KG1 (cell line): ENCODE measurements at places on chromosomes 11 and 22.
A peak's percentile ranks its signal among the peaks of the same experiment; 100 is the strongest.

DNA sequence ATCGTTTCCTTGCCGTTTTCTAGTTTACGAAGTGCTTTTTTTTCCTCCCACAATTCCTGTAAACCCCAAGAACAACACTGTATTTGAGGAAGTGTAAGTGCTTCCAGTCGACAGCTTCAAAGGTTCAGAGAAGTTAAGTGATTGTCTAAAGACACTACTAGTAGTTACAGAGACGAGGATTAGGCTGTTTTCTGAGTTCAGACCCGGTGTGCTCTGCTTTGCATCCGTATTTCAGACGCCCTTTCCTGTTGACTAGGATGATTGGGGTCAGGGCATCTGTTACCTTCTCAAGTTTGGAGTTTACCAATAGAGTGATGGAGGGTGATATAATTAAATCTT lies 430 bp downstream of the CLP1 start:
- no peak for DNase-seq

DNA sequence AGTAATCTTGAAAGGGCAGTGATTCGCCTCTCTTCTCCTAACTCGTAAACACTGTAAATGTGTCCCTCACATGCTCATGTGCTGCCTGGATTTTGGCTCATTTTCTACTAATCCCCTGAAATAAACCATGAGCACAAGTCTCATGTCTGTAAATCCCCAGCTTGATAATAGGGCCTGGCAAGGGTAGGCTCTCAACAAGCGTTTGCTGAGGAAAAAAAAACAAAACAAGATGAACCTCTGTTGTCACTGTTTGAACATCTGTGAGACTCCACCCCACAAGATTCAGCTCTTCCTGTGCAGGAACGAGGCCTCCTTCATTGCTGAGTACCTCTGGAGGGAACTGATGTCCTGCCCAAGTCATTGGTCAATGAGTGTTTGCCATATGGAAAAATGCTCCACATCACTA lies 4.5 kb upstream of the CYB5R2 start:
- no peak for DNase-seq

DNA sequence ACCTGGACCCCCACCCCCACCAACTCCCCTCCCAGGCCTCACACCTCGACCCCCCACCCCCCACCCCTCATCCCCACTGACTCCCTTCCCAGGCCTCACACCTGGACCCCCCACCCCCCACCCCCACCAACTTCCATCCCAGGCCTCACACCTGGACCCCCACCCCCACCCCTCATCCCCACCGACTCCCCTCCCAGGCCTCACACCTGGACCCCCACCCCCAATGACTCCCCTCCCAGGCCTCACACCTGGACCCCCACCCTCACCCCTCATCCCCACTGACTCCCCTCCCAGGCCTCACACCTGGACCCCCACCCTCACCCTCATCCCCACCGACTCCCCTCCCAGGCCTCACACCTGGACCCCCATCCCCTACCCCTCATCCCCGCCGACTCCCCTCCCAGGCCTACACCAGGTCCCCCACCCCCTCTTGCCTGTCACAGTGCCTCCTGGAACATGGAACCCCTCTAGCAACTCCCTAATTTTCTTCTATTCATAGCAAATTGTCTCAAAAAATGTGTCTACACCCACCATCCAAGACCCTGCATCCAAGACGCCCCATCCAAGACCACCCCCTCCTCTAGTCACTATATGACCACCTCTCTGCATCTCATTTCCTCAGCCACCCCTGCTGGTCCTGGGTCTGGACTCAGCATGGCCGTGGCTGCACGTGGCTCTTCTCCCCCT lies 36.9 kb upstream of the BRSK2 start:
- DNase-seq: no peak

DNA sequence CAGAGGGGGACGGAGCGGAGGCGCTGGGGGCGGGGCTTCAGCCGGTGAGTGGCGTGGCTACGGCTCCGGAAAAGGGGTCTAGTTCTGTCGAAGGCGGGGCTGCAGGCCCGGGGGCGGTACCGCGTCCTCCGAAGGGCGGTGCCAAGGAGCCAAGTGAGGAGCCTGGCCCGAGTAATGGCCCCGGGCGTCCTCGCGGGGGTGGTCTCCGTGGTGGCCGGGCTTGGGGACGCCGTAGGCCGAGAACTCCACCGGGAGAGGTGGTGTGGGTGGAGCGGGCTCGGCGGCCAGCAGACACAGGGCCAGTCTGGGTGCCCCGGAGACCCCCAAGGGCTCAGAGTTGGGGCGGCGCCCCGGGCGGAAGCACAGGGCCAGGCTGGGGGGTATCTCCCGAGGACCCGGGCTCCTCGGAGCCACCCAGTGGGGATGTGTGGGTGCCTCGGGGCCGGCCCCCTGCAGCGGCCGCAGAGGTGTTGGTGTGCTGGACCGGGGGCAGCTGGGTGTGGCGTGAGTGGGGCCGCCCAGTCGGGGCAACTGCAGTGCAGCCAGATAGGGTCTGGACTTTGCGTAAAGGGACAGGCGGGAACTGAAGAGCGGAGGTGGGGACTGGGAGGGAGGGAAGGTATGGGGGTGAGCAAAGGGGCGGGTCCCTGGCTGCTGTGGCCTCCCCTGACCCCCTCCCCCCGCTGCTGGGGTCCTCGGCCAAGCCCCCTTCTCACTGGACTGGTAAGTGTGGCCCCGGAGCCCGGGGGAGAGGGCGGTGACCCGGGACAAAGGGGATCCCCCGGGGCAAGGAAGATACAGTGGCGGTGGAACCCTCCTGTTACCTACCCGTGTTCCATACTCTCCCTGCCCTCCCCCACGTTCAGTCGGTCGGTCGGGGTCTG lies 838 bp downstream of the FKBP2 start:
- DNase-seq: no peak

DNA sequence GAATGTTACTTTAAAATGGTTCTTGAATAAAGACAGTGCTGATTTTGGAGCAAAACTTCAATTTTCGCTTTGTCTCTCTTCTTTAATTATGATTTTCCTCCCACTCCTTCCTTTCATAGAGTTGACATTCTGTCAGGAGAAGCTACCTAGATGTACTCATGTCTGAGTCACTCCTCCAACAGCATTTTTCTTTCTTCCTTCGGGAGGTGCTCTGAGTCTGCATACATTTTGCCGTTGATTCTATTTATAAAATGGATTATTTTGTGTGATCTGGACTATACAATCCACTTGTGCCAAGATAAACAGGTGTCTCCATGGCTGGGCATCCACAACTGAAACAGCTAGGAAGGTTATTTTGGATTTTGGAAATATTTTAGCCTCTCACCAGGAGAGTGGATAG lies 588.3 kb upstream of the ANO5 start:
- no peak for DNase-seq

- DNase-seq: no peak
Measured at GRCh38 chr22:34587357-34588356, 478.3 kb upstream of the ISX start.

- no peak for DNase-seq
Measured at GRCh38 chr11:78982473-78982872, 407.8 kb upstream of the NARS2 start.

DNA sequence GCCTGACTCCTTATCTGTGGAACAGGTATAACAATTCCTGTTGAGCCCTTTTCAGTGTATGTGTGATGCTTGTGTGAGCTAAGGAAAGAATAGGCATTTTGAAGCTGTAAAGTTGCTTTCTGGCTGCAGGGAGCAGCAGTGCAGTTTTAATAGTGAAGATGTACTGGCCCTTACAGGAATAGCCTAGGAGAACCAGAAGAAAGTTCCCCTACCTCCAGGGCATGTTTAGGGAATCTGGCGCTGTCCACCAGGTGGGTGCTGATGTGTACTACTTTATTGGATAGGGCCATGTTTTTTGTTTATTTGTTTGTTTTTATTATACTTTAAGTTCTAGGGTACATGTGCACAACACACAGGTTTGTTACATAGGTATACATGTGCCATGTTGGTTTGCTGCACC lies 11.5 kb downstream of the BMAL1 start:
- DNase-seq: no peak

DNA sequence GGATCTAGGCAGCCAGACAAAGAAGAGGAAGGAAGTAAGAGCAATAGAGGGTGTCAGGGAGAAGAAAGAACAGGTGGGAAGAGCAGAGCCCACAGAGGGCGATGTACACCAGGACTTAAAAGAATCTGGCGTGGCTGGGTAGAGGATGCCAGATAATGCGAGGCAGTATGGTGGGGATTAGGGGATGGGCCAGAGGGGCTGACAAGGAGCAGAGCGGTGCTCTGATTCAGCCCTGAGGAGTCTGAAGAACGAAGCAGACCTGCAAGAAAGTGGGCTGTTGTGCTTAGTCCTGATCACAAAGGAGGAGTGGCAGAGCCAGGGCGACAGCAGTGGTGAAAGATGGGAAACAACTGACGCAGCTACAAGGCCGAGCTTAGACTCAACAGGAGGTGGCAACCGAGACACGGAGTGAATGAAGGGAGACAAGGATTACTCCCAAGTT lies 163.7 kb downstream of the LARGE1 start:
- no peak for DNase-seq

GRCh38 chr22:32534252-32535235 lies 59.9 kb downstream of the FBXO7 start:
- no peak for DNase-seq

- peak; percentile 16 for DNase-seq
Measured at GRCh38 chr11:125141686-125142535, 22.6 kb upstream of the PKNOX2 start.

DNA sequence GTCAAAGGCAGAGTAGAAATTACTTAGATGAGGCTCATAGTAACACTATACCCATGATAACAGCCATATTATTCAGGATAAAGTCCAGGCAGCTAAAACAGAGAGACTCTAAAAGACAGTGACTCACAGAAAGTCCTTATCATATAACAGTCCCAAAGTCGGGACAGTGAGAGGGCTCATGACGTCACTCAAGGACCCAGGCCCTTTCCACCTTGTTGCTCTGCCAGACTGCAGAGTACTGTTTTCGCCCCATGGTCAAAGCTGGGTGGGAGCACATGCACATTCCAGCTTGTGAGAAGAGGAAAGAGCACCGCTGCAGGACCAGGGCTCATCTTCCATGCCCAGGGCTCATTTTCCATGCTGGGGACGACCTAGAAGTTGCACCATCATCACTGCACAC lies 29.4 kb upstream of the NUP50 start:
- DNase-seq: no peak

DNA sequence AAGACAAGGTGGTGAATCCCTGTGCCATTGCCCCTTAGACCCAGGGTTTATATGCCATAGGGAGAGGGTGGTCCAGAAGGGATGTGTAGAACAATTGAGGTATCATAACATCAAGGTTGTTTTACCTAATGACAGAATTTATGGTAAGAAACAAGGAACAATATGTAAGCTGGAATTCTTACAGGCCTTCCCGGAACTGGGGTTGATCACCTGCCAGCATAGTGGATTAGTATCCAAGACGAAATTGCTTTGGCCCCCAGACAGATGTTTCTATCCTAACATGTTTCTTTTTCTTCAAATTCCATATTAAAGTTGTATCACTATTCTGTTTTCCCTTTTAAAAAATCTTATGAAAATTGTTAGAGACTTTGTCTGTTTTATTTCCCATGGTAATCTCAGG lies 343.8 kb upstream of the ANO3 start:
- no peak for DNase-seq

DNA sequence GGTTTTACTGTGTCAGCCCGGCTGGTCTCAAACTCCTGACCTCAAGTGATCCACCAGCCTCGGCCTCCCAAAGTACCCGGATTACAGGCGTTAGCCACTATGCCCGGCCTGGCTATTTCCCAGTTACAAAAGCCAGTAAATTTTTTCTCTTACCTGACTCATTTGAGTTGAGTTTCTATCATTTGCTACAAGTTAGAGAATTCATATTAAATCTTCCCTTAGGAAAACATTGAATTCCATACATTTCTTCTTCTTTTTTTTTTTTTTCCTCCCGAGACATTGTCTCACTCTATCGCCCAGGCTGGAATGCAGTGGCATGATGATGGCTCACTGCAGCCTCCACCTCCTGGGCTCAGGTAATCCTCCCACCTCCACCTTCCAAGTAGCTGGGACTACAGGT lies 26.0 kb downstream of the CHEK2 start:
- DNase-seq: no peak

GRCh38 chr11:103525069-103525468 lies 415.8 kb downstream of the DYNC2H1 start:
- no peak for DNase-seq

- DNase-seq: no peak
Measured at GRCh38 chr11:132674151-132674550, 858.1 kb downstream of the OPCML start.

DNA sequence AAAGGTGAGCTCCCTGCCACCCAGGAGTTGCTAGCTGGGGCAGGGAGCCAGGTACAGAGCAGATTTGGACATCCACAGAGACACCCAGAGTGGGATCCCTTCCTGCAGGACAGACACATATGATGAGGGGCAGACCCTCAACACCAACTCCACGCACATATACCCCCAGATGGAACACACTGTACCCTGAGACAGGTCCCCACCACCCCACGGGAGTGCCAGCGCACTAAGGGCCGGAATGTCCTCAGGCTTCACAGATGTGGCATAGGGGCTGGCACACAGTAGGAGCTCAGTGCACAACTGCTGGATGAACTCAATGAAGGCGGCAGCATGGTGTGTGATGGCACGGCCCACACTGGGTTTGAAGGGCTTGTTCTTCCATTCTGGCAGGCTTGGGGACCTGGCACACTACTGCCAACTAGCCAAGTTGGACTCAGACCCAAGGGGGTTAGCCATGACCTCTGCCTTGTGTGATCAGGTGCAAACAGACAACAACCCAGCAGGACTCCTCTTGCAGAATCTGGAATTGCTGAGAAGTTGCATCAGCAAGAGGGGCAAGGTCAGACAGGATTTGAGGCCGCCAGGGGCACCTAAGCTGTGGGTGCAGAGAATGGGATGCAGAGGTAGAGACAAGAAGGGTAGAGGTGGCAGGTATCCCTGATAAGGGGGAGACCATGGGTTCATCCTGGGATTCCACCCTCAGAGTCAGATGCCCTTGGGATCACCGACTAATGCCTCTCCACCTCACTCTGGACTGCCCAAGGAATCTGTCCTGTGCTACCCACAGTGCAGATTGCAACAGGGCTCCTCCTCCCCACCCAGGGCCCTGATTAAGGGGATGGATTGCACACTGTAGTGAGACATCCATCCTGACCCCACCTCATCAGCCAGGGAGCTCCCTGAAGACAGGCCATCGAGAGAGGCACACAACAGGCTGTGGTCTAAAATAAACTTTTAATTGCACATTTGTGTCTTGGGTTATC lies 2.4 kb downstream of the C22orf15 start:
- DNase-seq: no peak
